ENCODE measurements at places on chromosomes 11 and 22. TPM values are rescaled to one million over a fixed set of nuclear protein-coding genes. Genes with fewer than 3 reads are reported as not detected.

DNA sequence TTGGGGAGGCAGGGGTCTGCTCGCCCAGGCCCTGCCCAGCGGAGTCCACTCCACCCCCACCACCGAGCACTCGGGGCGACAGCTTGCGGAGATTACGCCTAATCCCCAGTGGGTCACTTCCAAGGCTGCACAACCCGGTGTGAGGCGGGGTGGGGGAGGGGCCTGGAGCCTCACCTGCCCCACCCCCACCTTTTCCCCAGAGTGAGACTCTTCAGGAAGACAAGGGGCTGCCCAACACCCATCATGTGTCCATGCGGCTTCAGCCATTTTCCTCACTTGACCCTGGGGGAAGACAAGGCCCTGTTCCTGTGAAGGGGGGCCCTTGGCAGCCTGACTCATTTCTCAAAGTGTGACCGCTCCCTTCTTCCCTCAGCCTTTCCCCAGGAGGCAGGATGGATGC lies 12.5 kb downstream of the SYNGR1 start:
- H3K4me3 ChIP-seq, result no peak overlapping the region
- H3K36me3 ChIP-seq, result peaks cover 6% of the 10 kb centered on the region
- H3K4me1 ChIP-seq, result peaks cover 8% of the 10 kb centered on the region
- H3K27ac ChIP-seq, result no peak overlapping the region
- H3K27me3 ChIP-seq, result no peaks in the 10 kb centered on the region

DNA sequence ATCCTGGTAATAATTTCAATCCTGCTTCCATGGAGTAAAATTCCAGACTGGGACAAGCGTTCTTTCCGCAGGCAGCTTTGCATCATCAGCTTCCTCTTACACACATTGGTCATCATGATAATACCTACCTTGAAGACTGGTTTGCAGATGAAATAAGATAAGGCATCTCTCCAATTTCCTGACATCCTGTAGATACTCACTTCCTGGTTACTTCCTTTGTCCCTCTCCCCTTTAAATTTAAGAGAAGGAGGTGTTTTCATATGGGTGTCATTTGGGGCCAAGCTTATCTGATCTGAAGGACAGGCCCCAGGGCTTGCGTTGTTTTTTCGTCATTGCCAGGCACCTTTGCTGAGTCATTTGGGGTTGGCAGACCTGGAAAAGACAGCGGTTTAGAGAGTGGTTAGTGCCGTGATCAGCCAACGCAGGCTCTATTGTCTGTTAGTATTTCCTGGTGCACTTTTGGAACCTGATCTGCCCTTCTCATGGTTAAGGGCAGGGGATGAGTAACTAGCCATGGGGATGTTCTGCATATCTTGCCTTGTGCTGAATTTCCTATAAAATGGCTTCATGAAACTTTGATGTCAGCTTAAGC lies 24.1 kb downstream of the GRAMD1B start:
- peaks cover 7% of the 10 kb centered on the region for H3K4me1 ChIP-seq
- no peaks in the 10 kb centered on the region for H3K27me3 ChIP-seq
- no peak overlapping the region for H3K27ac ChIP-seq
- H3K36me3 ChIP-seq, result no peaks in the 10 kb centered on the region
- H3K4me3 ChIP-seq, result no peak overlapping the region

RAPSN gene
- total RNA-seq, result not detected

APOA5 gene
- total RNA-seq, result not detected

BCO2 gene
- total RNA-seq, result 0.83 TPM

- peaks cover 38% of the 10 kb centered on the region for H3K27me3 ChIP-seq
- DNase-seq, result no peak
Observed at GRCh38 chr11:121109916-121110586, 9.0 kb downstream of the TECTA start.

- no peaks in the 10 kb centered on the region for H3K27me3 ChIP-seq
- H3K4me3 ChIP-seq, result no peak overlapping the region
- H3K27ac ChIP-seq, result no peak overlapping the region
- H3K36me3 ChIP-seq, result no peaks in the 10 kb centered on the region
- no peak for DNase-seq
- H3K4me1 ChIP-seq, result peaks cover 2% of the 10 kb centered on the region
Observed at GRCh38 chr11:19814421-19814820, 101.8 kb downstream of the NAV2 start.

RBM4B gene
- 25.6 TPM for total RNA-seq

DNA sequence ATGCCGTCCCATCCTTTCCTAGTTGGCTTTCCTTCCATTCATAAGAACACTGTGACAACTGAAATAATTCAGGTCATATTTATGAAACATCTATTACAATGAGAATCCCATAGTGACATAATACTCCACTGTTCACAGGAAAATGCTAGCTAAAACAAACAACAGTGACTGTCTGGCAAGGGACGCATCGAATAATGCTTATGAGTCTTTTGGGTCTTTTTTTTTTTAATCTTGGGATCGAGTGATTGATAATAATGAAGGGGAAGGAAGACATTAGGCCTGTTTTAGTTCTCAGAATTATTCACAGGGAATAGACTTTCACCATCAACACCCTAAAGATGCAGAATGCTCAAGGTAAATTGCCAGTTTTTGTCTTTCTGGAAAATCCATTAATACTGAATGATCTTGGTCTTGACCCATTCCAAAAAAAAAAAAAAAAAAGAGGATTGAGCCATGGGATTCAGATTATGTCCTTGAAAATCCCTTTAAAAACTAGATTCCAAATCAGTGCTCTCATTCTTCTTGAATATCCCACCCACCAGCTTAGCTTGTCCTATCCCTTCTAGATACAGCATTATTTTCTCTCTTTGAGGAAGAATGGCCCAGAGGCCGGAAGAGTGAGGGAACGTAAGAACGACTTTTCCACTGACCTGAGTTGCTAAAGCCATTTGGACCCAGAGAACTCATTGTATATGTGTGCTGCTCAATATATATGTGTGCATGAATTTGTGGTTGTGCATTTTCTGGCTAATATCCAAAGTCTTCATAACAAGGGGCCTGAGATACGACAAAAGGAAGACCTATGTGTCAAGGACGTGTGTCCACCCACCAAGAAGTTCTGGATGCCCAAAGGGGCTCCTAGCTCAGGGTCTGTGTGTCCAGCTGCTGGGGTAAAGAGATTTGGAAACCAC lies 35.2 kb upstream of the CREB3L1 start:
- peaks cover 25% of the 10 kb centered on the region for H3K4me1 ChIP-seq
- H3K27me3 ChIP-seq, result no peaks in the 10 kb centered on the region
- H3K4me3 ChIP-seq, result no peak overlapping the region
- peak overlapping the region; percentile 92 for H3K27ac ChIP-seq
- no peaks in the 10 kb centered on the region for H3K36me3 ChIP-seq

MS4A4A gene
- total RNA-seq, result not detected

TTC28 gene
- 13.3 TPM for total RNA-seq

TBX10 gene
- total RNA-seq, result not detected

GRCh38 chr11:128620309-128621100 lies 33.1 kb upstream of the ETS1 start:
- no peaks in the 10 kb centered on the region for H3K36me3 ChIP-seq
- peaks cover 11% of the 10 kb centered on the region for H3K27me3 ChIP-seq
- H3K4me3 ChIP-seq, result no peak overlapping the region
- DNase-seq, result peak; percentile 33

DNA sequence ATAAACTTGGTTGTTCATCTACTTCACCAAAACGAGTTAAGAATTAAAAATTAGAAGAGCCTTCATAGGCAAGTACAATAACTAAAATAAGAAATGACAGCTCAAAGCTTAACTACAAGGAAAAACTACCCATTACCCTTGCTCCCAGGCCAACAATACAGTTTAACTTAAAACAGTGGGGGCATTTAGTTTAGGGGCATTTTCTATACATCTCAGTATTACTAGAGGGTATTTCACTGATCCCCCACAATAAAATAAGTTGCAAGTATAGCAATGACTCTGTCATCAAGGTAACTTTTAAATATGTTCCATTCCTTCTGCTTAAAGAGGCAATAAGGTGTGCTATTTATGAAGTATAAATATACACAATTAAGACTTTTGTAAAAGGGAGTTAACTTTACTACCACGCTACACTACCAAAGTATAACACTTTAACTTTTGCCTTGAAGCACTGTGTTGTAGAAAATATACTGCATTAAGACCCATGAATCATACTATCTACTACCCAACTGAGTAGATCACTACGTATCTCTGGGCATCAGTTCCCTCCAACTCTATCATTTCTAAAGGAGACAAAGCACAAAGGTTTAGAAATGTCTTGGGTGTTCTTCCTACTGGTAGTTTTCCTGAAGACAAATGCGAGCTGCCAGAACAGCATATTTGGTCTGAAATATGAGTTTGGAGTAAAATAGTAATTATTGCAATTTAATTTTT lies 29.8 kb downstream of the CHORDC1 start:
- no peaks in the 10 kb centered on the region for H3K36me3 ChIP-seq
- no peak for DNase-seq
- no peak overlapping the region for H3K4me3 ChIP-seq
- H3K27me3 ChIP-seq, result no peaks in the 10 kb centered on the region
- no peaks in the 10 kb centered on the region for H3K4me1 ChIP-seq

DNA sequence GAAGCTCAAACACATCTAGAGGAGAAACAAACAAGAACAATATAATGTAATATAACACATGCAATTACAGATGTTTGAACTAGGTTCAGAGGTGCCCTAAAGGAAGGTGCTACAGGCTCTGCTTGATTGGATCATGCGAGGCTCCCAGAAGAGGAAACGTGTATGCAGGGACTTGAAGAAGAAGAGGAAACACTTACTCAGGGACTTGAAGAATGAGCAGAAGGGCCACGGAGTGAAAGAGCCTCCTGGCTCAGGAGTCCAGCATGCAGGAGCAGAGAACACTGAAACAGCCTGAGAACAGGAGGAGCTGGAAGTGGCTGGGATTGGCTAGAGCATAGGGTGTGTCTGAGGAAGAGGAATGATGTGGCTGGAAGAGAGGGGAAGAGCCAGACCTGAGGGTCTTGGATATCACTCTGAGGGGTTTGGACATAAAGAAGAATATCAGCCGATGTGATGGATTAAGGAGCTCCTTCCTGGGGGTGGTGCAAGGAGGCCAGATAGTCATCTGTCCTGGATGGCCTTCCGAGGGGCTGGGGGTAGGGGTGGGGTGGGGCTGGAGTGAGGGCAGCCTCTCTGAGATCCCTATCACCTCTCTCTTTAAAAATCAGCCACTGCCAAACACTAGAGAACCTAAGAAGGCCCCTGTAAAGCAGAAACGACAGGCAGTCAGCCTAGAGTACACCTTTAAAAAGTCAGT lies 16.8 kb downstream of the FZD4 start:
- no peak overlapping the region for H3K27ac ChIP-seq
- H3K4me3 ChIP-seq, result no peak overlapping the region
- DNase-seq, result no peak

CABP4 gene
- total RNA-seq, result not detected

- no peak overlapping the region for H3K4me3 ChIP-seq
- H3K4me1 ChIP-seq, result no peaks in the 10 kb centered on the region
- H3K36me3 ChIP-seq, result no peaks in the 10 kb centered on the region
- H3K27me3 ChIP-seq, result peaks cover 6% of the 10 kb centered on the region
- no peak overlapping the region for H3K27ac ChIP-seq
Observed at GRCh38 chr11:44400431-44400830, 90.5 kb upstream of the ALX4 start.

DNA sequence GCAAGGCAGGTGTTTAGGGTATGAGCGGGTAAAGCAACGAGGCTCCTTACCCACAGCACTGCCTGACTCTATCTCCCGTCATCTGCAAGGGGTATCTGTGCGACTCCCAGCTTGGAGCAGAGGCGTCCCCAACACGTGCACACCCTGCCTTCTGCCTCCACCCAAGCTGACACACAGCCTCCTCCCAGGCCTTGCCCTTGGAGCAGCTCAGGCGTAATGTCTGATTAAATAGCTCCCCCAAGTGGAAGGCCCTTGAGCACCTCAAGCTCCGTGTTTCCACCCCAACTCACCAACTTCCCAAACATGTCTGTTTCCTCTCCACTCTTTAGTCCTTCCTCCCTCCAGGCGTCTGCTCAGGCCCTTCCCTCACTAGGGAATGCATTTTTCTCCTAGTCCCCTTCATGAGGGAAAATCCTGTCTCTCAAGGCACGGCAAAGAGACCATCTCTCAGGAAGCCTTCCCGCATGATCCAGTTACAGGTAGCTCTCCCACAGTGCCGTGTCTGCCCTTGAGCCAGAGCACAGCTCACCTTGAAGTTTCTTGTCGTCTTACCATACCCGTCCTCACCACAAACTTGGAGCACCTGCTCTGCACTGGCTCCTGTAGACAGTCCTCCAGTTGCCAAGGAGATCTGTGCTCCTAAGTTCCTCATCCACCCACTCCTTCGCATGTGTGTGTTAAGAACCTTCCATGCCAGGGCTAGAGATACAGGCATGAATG lies 15.8 kb downstream of the CYB5R2 start:
- H3K36me3 ChIP-seq, result no peaks in the 10 kb centered on the region
- no peak overlapping the region for H3K27ac ChIP-seq
- H3K27me3 ChIP-seq, result no peaks in the 10 kb centered on the region
- H3K4me1 ChIP-seq, result no peaks in the 10 kb centered on the region

DNA sequence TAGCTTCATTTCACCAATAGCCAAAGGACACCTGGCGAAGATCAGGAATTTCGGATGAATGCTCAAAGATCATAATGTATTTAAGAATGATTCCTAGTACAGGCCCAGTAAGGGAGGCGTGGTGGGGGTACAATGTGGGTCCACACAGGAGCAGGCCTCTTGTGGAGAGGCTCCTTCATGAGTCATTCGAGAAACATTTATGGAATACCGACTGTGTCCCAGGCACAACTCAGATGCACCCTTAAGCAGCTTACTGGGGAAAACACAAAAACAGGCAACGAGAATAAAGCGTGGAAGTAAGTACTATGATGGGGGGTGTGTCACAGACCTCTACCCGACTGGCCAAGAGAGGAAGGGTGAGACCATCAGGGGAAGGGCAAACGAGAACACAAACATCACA lies 44.5 kb downstream of the SMCO4 start:
- no peak overlapping the region for H3K27ac ChIP-seq
- H3K27me3 ChIP-seq, result no peaks in the 10 kb centered on the region
- no peak overlapping the region for H3K4me3 ChIP-seq

- H3K27me3 ChIP-seq, result peaks cover 5% of the 10 kb centered on the region
- H3K4me3 ChIP-seq, result no peak overlapping the region
- DNase-seq, result no peak
- H3K4me1 ChIP-seq, result peaks cover 14% of the 10 kb centered on the region
- no peaks in the 10 kb centered on the region for H3K36me3 ChIP-seq
Observed at GRCh38 chr22:38886333-38886732, 14.3 kb upstream of the CBX6 start.

MS4A7 gene
- total RNA-seq, result not detected

GRCh38 chr11:119854521-119854920 lies 125.5 kb upstream of the NECTIN1 start:
- peaks cover 22% of the 10 kb centered on the region for H3K27me3 ChIP-seq
- DNase-seq, result no peak
- H3K4me1 ChIP-seq, result no peaks in the 10 kb centered on the region
- H3K36me3 ChIP-seq, result no peaks in the 10 kb centered on the region

TSG101 gene
- 67.4 TPM for total RNA-seq

- H3K4me3 ChIP-seq, result no peak overlapping the region
- H3K27me3 ChIP-seq, result peaks cover 1% of the 10 kb centered on the region
- H3K36me3 ChIP-seq, result no peaks in the 10 kb centered on the region
- H3K27ac ChIP-seq, result no peak overlapping the region
Observed at GRCh38 chr11:126039485-126040271, 23.0 kb downstream of the CDON start.

DNA sequence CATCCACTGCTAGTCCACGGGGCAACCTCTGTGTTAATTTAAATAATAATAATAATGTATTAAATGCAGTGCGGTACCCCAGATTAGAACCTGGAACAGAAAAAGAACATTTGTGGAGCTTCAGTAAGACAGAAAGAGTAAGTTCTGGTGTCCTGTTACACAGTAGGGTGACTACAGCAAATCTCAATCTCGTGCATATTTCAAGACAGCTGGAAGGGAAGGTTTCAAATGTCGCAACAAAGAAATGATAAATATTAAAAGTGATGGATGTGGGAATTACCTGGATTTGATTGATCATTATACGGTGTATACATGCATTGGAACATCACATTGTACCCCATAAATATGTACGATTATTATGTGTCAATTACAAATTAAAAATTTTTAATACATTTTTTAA lies 1.7 kb upstream of the RAC2 start:
- H3K4me3 ChIP-seq, result no peak overlapping the region
- H3K4me1 ChIP-seq, result peaks cover 14% of the 10 kb centered on the region
- no peak overlapping the region for H3K27ac ChIP-seq
- H3K36me3 ChIP-seq, result no peaks in the 10 kb centered on the region
- H3K27me3 ChIP-seq, result no peaks in the 10 kb centered on the region

All from IMR-90 (cell line).